HS-5 (cell line): ENCODE measurements at places on chromosomes 13 and 19.

DNA sequence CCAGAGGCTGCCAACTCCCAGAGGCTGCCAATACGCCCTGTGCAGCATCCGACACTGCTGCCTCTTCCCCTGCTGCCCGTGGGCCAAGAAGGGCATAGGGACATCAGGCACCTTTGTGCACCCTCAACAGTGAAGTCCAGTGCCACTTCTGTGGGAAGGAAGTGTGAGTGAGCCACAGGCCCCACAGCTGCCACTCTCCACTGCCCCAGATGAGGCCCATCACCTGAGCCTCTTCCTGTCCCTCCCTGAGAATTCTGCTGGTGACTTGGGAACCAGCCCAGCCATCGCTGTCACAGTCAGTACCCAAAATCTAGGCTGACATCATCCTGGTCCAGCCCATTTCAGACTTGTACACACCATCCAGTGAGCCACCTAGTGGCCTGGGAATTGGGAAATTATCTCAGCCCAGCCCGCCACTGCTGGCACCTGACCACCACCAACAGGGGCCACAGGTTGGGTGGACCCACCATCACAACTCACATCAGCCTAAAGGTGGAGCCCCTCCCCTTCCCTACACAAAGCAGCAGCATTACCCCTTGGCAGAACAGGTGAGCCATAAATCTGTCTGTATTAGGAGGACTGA is 733.9 kb upstream of the KLHL1 start:
- no peak for DNase-seq

GRCh38 chr13:33185853-33186252 is 99.7 kb downstream of the STARD13 start:
- DNase-seq, result no peak

GRCh38 chr19:39676004-39676403 is 20.3 kb downstream of the LGALS16 start:
- no peak for DNase-seq

DNA sequence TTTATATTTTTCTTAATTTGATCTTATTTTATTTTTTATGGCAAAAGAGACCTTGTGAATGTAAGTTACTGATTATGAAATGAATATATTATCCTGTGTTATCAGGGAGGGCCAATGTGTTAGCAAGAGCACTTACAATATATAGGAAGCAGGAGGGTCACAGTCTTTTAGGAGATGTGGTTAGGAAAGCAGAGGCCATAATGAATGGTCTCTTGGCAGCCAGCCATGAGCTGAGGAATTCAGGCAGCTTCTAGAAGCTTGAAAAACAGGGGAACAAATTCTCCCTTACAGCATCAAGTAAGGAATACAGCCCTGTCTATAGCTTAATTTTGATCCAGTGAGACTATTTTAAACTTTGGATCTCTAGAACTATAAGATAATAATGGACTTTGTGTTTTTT is 2374.6 kb downstream of the PCDH9 start:
- no peak for DNase-seq

DNA sequence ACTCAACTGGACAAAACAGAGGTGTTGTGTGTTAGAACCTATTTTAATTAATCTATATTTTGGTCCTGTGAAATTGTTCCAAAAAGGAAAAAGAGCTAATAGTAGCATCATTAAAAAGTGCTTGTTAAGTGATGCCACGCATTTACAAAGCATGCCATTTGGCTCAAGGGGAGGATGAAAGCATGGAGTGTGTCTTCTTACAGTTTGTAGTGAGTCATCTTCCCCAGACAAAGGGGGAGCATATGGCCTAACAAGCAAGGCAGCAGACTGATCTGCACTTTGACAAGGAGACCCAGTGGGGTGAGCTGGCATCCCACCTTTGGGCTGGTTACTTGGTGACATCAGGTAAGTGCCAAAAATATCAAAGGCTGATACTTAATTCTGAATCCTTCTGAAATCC is 297.0 kb downstream of the FGF9 start:
- DNase-seq, result no peak

- DNase-seq, result no peak
These were observed 22.1 kb upstream of the WDR18 start for GRCh38 chr19:961866-962620.

GRCh38 chr13:30413842-30414241 is 8.5 kb upstream of the UBE2L5 start:
- DNase-seq, result no peak

GRCh38 chr19:3407556-3408516 is 41.5 kb downstream of the NFIC start:
- DNase-seq, result no peak

- no peak for DNase-seq
These were observed 166.2 kb downstream of the SLITRK1 start for GRCh38 chr13:83716121-83716520.

DNA sequence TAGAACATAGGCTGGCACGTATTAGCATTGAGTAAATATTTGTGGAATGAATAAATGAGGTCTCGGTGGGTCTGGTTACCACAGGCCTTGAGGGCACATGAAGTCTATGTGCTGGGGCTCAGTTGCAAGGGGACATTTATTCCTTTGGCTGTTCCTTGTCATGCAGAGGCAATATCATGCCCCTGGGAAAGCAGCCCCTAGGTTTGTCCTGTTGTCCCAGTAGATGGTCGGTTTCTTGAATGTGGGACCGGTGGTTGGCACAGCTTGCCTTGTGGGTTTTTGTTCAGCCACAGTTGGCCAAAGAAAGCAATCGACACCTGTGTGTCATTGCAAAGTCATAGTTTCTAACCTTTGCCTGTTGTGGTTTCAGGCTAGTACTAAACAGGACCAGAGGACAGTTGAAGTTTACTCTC is 24.7 kb upstream of the GPR183 start:
- DNase-seq, result no peak

GRCh38 chr13:97492257-97492656 is 58.3 kb downstream of the RAP2A start:
- DNase-seq, result no peak

DNA sequence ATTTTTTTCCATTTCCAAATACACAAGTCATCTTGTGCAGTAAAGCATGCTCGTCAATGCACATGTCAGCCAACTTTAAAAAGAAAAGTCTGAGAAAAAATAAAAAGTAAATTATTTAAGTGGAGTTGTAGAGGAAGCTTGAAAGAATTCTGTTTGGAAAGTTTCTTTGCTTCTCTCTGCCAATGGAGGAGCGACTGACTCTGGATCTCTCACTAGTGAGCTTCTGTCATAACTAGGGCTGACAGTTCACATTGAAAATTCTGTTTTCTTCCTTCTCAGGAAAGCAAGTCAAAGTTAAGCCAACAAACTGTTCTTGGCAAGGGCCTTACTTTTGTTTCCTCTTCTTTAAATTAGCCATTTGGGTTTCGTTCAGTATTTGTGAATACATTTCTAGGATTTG is 298.2 kb downstream of the POU4F1 start:
- DNase-seq, result no peak

GRCh38 chr13:108993346-108993745 is 363.9 kb downstream of the MYO16 start:
- no peak for DNase-seq

DNA sequence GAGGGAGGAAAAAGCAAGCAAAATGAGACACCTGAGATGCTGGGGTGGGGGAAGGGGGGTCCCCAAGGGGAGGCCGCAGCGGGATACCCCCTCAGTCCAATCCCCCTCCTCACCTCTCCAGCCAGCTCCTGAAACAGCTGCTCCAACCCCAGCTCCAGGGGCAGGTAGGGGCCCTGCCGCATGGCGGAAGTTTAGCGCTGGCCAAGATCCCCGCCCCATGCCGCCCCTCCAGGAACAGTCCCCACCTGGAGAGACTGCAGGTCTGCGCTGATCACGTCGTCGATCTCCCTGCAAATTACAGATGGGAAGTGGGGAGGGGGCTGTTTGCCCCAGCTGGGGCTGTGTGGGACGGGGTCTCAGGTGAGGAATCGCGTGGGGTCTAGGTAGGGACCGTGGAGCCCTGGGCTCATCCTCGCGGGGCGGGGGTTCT is 9.0 kb downstream of the CAPN12 start:
- no peak for DNase-seq

GRCh38 chr13:112586334-112586960 is 1.5 kb downstream of the TUBGCP3 start:
- DNase-seq, result no peak

DNA sequence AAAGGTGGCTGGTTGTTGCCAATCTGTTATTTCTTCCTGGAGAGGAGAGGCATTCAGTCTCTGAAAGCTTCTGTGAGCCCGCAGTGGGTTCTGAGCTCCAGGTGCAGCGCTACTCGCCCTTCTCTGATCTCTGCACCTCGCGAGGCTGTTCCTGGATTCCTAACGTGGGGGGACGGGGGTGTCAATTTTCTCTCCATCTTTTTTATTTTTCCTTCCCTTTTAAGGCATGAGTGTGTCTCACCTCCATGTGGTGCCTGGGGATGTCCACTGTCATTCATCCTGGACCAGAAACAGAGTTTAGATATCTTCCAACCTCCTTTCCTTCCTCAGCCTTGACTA is 626 bp downstream of the ZNF233 start:
- no peak for DNase-seq
